Stimulated activated CD4-positive, alpha-beta T cell treated with anti-CD3 and anti-CD28 coated beads, TNF-alpha, amount 100 ng/mL, for 24 hours (primary cell): ENCODE measurements at places on chromosomes 13 and 19.

GRCh38 chr13:91014696-91015095, 332.8 kb upstream of the MIR17HG start:
- no peak for DNase-seq

DNA sequence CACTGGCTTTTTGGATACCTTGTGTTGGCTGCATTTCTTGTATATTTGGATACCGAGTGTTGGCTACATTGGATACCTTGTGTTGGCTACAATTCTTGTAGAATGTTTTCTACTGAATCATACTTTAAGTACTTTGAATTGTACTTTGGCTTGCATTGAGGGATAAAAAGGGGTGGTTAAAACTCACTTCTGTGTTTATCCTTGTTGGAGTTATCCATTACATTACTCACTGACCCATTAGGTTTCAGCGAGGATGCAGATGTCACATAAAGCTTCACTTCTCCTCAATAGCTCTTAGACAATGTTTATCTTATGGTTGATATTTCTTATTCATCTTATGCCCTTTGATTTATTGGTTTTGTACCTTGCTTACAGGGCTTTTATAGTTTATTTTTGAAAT, 43.1 kb downstream of the PDS5B start:
- no peak for DNase-seq

DNA sequence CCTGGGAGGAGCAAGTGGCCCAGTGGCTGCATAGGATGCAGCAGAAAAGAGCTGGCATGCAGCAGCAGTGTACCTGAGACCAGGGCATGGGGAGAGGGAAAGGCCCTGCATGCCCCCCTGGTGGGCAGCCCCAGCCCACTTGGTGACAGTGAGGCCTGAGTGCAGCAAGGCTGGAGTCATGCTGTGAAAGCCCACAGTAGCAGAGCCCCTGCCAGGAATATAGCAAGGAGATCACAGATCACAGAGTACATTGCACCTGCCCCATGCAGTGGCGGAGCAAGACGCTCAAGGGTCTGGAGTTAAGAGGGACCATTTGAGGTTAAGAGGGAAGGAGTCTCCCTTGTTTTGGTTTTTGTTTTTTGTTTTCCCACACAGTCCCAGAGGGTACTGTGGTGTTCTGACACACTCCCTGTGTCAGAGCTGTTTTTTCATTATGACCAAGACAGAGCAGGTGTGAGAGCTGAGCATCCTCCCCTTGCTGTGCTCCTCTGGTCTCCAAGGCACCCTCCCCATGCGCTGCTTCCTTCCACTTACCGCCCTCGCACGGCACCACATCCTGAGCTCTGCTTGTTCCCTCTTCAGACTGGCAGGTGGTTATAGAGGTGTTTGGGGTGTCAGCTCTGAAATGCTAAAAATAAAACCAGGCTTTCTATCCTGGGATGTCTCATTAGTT, 85.0 kb upstream of the UBL3 start:
- peak; percentile 47 for DNase-seq

- DNase-seq: no peak
Observed at GRCh38 chr13:27965740-27966640, 3.1 kb downstream of the CDX2 start.

DNA sequence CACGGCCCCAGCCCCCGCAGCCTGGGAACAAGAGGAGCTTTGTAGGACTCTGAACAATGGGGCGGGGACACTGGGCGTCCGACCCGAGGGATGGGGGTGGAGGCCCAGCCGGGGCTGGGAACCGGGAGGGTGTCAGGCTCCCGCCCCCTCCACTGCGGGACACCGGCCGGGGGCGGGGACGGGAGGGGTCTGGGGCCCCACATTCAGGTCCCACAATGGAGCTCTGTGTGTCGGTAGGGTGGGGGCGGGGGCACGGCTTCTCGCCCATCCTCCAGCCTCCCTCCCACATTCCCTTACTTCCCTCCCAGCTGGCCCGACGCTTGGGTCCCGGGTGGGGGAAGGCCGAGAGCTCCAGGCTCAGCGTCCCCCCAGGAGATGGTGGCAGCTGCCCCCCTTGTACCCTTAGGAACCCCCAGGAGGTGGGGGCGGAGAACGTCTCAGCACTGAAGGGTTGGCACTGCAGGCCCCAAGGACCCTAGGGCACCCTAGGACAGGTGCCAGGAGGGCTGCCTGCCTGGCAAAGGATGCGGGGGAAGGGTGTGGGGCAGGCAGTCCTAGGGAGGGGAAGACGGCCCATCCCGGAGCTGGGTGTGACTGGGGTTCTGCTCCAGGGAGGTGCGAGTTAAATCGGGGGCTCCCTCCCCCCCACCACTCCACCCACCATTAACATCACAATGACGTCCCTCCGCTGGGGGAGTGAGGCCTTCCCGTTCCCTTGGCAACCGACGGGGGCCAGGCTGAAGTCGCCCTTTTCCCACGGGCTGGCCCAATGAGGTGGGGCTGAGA, 5.3 kb downstream of the TTYH1 start:
- no peak for DNase-seq

DNA sequence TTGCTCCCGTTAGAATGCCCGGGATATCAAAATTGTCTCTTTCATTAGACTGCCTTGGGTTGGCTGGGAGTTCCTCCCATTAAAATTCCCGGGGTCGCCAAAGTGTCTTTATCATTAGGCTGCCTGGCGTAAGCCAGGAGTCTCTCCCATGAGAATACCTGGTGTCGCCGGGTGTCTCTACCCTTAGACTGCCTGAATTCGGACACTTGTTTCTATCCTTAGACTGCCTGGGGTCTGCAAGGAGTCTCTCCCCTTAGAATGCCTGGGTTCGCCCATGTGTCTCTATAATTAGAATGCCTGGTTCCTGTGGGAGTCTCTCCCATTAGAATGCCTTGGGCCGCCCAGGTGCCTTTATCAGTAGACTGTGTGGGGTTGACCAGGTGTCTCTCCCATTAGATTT, 1538.2 kb downstream of the UQCRFS1 start:
- no peak for DNase-seq

- no peak for DNase-seq
Observed at GRCh38 chr13:30830638-30830965, 75.5 kb upstream of the MEDAG start.

GRCh38 chr19:6276447-6276846, 3.3 kb downstream of the MLLT1 start:
- DNase-seq: no peak

- no peak for DNase-seq
Observed at GRCh38 chr13:21826214-21827015, 155.5 kb downstream of the FGF9 start.

- DNase-seq: no peak
Observed at GRCh38 chr19:46753420-46754155, 7.3 kb upstream of the STRN4 start.

DNA sequence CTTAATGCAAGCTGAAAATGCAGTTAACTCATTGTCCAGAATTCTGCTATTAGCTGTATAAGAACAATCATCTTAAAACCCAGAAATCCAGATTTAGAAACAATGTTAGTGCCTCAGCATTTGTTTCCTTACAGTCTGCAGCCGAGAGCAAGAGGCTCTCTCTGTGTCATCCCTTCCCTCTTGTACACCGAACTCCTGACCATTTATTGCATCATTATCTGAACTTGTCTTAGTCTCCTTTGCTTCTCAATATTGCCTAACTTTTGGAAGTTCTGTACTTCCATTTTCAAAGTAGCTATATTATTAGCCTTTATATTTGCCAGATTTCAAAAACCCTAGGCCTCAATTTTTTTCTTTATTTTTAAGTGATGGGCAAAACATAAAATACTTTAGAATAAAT, 27.1 kb downstream of the RNASEH2B start:
- DNase-seq: no peak

DNA sequence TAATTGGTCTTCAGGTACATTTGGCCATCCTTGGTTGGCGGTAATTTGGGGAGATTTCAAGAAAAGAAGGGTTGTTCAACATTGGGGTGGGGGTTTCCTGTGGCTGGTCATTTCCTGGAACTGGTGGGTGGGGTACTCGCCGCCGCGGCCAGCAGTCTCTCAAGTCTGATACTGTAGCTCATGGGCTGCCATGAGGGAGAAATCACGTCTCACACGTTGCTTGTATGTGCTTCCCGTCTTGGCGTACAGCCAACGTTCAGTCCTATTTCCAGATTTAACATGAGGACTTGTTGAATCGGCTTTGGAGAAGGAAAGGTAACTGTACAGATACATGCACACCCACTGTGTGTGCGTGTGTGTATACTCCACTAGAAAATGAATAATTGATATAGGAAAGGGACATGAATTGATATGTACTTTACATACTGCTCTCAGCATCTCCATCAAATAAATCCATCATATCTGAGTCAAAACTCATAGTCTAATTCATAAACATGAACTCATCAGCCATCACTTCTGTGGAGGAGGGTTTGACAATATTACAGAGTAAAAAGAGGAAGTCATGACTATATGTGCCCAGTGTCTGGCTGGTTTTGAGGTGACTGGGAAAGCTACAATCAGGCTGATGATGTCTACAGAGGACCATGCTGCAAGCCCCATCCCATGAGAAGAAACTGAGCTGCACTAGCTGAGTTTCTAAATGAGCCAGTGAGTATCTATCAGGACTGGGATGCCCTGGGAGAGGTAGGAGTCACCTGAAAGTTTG, 418.1 kb downstream of the TSHZ3 start:
- no peak for DNase-seq
